Stromal cell of bone marrow (primary cell): ENCODE measurements at places on chromosomes 5 and 9.
A peak's percentile ranks its signal among the peaks of the same experiment; 100 is the strongest.

- DNase-seq, result no peak
Measured at GRCh38 chr9:112869041-112869529, 21.6 kb downstream of the SLC46A2 start.

- no peak for DNase-seq
Measured at GRCh38 chr9:134537951-134538641, 103.5 kb upstream of the COL5A1 start.

DNA sequence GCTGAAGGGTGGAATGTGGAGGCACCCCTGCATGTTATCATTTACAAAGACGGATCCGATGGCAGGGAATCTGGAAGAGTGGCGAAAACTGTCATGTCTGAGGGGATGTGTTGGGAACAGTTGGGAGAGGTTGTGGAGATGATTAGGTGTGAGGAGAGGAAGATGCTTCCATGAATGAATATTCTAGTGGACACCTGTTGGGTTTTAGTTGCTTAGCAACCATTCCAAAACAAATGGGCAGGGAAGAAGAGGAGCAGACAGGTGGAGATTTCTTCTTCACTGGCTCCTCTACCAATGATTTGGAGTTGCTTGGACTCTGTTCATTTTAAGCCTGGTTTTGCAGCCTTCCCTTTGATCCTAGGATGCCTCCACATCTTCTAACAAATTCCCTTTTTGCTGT is 465.3 kb upstream of the CLINT1 start:
- no peak for DNase-seq

DNA sequence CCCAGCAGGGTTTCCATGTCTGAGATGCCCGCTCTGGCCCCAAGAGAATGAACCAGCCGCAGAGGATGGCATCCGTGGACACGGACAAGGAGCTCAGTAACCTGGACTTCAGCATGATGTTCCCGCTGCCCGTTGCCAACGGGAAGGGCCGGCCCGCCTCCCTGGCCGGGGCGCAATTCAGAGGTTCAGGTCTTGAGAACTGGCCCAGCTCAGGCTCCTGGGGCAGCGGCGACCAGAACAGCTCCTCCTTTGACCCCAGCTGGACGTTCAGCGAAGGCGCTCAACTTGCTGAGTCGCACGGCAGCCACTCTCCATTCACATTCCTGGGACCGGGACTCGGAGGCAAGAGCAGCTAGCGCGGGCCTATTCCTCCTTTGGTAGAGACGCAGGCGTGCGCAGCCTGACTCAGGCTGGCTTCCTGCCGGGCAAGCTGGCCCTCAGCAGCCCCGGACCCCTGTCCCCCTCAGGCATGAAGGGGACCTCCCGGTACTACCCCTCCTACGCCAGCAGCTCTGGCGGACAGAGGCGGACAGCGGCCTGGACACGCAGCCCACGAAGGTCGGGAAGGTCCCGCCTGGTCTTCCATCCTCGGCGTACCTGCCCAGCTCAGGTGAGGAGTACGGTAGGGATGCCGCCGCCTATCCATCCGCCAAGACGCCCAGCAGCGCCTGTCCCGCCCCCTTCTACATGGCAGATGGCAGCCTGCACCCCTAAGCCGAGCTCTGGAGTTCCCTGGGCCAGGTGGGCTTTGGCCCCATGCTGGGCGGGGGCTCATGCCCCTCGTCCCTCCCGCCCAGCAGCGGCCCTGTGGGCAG is 74.4 kb downstream of the INSL6 start:
- no peak for DNase-seq

GRCh38 chr5:174731214-174732035 is 7.0 kb downstream of the MSX2 start:
- no peak for DNase-seq

- DNase-seq, result peak; percentile 13
Measured at GRCh38 chr5:115888027-115888426, 46.3 kb downstream of the AP3S1 start.

- DNase-seq, result no peak
Measured at GRCh38 chr9:101098392-101098791, 69.9 kb downstream of the PLPPR1 start.

- no peak for DNase-seq
Measured at GRCh38 chr9:138013836-138014562, 136.4 kb downstream of the CACNA1B start.

GRCh38 chr5:176458904-176459561 is 10.8 kb downstream of the FAF2 start:
- DNase-seq, result no peak

DNA sequence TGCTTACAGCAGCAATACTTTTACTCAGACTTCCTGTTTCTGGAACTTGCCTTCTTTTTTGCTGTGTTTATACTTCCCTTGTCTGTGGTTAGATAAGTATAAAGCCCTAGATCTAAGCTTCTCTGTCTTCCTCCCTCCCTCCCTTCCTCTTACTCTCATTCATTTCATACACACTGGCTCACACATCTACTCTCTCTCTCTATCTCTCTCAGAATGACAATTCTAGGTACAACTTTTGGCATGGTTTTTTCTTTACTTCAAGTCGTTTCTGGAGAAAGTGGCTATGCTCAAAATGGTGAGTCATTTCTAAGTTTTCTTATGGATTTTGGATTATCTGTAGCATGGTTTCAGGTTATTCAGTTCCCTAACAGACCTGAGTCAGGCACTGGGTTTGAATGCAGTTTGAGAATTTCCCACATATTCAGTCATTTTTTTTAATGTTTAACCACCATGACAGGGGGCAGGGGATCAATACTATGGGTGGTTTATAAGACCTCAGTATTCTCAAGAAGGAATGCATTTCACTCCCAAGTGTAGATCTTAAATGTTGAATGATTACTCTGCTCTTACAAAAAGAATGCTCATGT is at the start of gene IL7R:
IL7R (plus strand) TSS at position 127 of the 587 bp plus-strand sequence; CDS start at position 214, 87 bp downstream.
- no peak for DNase-seq

GRCh38 chr9:3238236-3238635 is 287.6 kb downstream of the RFX3 start:
- DNase-seq, result no peak

GRCh38 chr9:93037476-93037971 is 21.0 kb upstream of the SUSD3 start:
- DNase-seq, result no peak

DNA sequence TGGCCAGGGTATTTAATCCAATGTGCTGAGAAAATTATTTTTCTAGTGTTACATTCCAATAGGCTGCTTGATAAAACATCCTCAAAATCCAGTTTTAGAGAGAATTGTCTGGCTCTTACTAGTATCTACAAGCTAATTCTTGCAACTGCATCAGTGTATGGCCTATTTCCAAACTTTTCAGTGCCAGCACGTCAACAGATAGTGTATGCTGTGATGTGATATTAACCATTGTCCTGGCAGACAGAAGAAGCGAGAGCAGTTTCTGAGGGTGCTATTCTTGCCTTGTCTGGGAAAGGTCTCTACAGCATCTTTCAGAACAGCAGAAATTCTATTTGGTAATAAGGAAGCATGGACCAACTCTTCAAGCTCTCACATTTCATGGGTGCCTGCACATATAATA is 174.2 kb upstream of the CDH12 start:
- DNase-seq, result no peak

GRCh38 chr9:98558575-98558974 is 150.2 kb downstream of the GABBR2 start:
- DNase-seq, result peak; percentile 19

GRCh38 chr5:120465436-120465961 is 1.4 kb downstream of the PRR16 start:
- DNase-seq, result peak; percentile 54

- DNase-seq, result no peak
Measured at GRCh38 chr9:101030086-101030391, 1.5 kb downstream of the PLPPR1 start.

DNA sequence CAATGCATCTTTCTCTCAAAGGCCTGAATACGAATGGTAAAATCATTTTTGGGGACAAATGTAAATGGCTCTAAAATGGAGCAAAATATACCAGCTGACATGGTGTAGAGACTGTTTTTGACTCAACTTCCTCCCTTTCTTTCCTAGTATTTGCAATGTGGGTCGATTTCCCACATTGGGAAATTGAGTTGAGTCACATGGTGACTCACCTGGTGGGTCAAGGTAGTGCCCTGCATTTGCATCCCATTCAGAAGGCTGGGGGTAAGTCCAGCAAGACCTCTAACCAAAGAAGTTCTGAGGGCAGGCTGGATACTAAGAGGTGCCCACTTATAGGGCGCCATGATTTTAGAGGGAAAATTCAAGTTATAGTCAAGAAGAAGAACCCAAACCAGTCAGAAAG is 179.6 kb upstream of the MPDZ start:
- DNase-seq, result no peak

DNA sequence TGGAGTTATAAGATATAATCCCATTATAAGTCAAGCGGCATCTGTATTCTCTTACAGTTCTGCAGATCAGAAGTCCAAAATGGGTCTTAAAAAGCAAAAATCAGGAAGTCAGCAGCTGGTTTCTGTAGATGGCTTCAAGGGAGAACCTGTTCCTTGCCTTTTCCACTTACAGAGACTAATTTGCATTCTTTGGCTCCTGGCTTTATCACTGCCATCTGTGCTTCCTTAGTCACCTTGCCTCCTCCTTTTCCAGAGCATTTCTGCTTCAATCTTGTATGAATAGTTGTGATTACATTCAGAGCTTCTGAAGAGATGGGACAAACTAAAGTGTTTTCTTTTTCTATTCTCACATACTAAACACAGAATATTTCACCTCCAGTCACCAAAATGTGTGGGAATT is 647.3 kb upstream of the GRAMD2B start:
- DNase-seq, result no peak

- no peak for DNase-seq
Measured at GRCh38 chr5:57085306-57086081, 88.4 kb upstream of the GPBP1 start.

DNA sequence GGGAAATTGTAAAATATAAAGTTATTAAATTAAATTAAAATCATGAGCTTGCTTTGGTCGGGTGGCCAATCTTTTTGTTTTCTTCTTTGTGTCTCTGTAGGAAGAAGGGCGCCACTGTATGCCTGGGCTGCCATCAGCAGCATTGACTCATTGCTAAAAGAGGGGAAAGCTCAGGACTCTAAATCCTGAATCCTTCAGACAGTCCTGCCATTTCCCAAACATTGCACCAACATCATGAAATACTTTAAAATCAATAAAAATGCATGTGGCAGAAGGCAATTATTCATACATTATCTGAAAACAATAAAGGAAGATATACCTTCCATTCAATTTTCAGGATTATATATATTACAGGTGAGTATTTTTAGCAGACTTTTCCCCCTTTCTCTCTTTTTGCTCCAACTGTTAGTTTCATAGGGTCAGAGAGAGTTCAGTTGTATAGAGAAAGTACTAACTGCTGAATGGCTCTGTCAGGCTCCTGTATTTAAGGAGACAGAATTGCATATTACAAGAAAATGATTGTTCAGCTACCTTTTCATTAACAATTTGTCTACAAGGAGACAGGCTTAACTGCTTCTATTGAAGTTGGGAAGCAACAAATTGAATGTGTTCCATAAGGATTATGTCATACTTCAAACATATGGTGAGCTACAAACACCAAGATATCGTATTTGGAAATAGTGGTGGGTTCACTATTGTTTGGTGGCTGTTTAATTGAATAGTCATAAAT is 95.7 kb downstream of the ATPSCKMT start:
- DNase-seq, result no peak

DNA sequence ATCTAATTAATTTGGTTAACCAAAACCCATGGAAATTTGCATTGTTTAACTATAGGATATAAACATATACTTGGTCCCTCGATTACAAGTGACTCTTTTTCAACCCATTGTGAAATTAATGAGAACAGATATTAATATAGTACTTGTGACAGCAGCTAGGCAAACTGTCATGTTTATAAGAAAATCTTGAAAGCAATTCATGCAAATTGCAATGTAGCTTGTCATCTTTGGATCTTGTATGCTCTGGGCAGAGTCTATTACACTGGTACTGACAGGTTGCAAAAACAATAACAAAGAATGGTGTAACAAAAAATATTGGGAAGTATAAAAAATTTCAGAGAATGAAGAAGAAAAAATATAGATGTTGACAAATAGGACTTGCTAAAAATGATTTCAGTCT is 941.0 kb downstream of the DNAH5 start:
- no peak for DNase-seq

DNA sequence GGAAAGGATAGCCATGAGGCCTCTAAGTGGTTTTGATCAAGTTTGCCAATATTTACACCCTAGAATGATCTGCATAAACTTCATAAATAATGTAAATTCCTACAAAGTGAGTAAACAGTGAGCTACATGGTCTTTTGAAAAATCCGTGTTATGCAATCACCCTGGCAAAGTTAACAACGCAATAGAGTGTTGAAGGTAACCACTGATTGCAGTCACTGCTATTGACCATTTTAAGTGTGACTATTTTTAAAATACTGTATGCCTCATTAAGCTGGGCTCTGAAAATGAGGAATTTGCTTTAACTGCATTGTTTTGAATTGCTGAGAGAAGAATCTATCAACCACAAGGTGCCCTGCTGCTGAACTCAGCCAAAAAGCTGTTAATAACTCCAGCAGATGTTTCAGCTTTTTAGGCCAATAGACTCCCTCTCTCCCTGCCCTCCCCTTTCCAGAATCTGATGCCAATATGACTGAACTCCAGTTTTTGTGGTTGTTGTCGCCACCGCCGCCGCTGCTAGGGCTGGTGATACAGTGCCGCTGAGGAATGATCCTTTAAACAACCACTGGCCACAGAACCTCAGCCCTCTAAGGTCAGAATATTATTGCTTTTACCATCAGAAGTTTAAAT is 35.3 kb upstream of the SMARCA2 start:
- peak; percentile 67 for DNase-seq

GRCh38 chr5:14869668-14870164 is 1.9 kb downstream of the ANKH start:
- no peak for DNase-seq

GRCh38 chr5:170420806-170421412 is 31.7 kb upstream of the KCNMB1 start:
- peak; percentile 44 for DNase-seq

DNA sequence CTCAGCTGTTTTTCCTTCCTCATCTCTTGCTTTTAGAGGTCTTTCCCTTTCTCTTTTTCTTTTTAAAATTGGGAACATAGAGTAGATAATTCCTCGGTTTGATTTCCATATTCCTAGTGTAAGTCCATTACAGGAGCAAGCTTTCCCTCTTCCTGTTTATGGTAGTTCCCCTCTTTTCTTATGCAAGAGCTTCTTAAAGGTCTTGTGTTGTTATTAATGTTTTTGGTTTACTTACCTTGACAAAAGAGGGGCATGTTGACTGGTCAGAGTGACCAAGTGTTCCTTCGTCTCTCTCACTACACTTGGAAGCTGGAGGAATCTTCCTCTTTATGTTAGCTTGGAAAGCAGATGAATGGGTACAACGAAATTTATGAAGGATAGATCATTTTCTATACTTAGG is 8.3 kb downstream of the ATG10 start:
- DNase-seq, result no peak
